ENCODE measurements at places on chromosomes 4 and X. TPM values are rescaled to one million over a fixed set of nuclear protein-coding genes. Genes with fewer than 3 reads are reported as not detected.

- no peak overlapping the region for H3K27ac ChIP-seq
- H3K27me3 ChIP-seq, result no peaks in the 10 kb centered on the region
- no peak for DNase-seq
Measured at GRCh38 chr4:31674313-31674947, 954.3 kb downstream of the PCDH7 start.

GRCh38 chr4:144288011-144288903 is 147.7 kb upstream of the GYPA start:
- no peaks in the 10 kb centered on the region for H3K36me3 ChIP-seq
- H3K4me1 ChIP-seq, result no peaks in the 10 kb centered on the region
- H3K4me3 ChIP-seq, result no peak overlapping the region
- DNase-seq, result no peak

DNA sequence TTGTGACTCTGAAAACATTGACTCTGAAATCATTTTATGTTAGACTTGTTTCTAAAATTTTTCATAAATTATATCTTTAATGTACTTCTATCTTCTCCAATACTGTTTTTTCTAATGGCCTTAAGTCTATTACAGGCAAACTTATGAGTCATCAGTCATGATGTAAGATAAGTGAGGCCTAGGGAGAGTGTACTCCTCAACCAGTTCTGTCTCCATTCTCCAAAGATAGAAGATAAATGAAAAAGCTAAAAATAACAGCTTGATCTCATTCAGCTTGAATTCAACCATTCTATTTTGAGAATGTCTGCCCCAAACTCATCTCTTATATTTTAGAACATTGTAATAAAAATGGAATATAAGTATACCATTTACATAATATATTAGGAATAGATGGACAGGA is 34.5 kb downstream of the STBD1 start:
- no peaks in the 10 kb centered on the region for H3K27me3 ChIP-seq
- no peak overlapping the region for H3K4me3 ChIP-seq
- H3K36me3 ChIP-seq, result no peaks in the 10 kb centered on the region
- DNase-seq, result no peak
- H3K27ac ChIP-seq, result no peak overlapping the region

DNA sequence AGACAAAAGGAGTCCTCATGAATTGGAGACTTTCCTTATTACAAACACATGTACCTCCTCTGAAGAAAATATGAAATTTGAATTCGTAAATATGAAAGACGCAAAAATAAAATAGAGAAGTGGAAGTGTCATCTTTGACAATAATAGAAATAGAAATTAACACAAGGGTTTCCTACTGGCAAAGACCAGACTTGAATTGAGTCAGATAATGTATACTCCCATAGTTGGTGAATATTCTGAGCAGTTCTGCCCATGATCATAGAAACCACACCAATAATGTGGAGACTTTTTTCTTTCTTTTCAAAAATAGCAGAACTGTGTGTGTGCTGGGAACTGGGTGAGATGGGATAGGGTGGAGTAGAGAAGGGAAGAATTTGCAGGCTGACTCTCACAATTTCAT is 277.7 kb upstream of the TET2 start:
- no peaks in the 10 kb centered on the region for H3K4me1 ChIP-seq
- no peaks in the 10 kb centered on the region for H3K36me3 ChIP-seq
- no peak overlapping the region for H3K27ac ChIP-seq

DNA sequence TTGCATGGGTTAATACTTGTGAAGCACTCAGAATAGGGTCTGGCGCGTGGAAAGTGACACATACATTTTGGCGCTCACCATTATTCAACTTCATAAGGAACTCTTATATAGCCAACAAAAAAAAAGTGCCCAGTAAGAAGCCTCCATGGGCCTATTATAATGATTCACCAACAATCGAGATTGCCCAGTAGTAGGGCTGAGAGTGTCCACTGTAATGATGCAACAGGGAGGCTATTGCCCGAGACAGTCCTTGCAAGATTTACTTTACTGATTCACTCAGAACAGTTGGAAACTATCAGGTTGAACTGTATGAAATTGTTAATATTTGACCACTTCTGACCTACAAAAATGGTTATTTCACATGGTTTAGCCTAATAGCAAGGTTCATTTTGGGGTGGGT is 86.0 kb downstream of the PJA1 start:
- H3K4me3 ChIP-seq, result no peak overlapping the region
- H3K4me1 ChIP-seq, result no peaks in the 10 kb centered on the region
- no peaks in the 10 kb centered on the region for H3K36me3 ChIP-seq
- no peak overlapping the region for H3K27ac ChIP-seq
- no peak for DNase-seq

DNA sequence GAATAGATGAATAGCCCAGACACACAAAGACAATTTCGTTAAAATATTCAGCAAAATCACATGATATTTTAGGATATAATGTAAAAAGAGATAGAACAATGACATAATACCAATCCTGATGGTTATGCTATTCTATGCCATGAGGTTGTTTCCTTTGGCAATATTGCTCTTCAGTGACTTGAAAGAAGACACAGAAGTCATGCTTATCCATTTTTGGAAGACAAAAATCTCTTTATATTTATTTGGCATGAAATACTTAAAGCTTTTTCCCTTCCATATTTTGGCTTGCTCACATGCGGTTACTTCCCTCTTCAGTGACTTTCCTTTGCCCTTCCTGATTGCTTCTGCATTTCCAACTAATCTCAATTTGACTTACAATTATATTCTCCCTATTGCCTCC is 314.8 kb downstream of the IQCM start:
- no peak overlapping the region for H3K4me3 ChIP-seq
- no peak for DNase-seq
- no peaks in the 10 kb centered on the region for H3K4me1 ChIP-seq
- H3K27me3 ChIP-seq, result no peaks in the 10 kb centered on the region
- no peaks in the 10 kb centered on the region for H3K36me3 ChIP-seq

DNA sequence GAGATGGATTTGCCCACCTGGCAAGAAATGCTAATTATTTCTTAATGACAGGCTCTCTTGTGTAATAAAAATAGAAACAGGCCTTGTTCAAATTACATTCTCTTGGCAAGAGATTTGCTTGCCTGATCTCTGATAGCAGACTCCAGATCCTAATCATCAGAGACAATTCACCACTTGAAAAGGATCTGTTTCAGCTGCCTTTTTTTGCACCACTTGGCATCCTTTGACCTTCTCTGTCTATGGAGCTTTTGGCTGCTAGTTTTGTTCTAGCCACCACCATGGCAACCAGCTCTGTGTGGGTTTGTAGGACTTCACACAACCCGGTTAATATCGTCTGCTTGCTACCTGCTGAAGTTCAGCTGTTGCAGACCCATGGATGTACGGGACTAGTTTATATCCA is 241.1 kb upstream of the TLL1 start:
- no peak for DNase-seq
- no peaks in the 10 kb centered on the region for H3K4me1 ChIP-seq
- no peaks in the 10 kb centered on the region for H3K36me3 ChIP-seq
- no peak overlapping the region for H3K27ac ChIP-seq
- H3K27me3 ChIP-seq, result no peaks in the 10 kb centered on the region

- no peaks in the 10 kb centered on the region for H3K4me1 ChIP-seq
- no peaks in the 10 kb centered on the region for H3K36me3 ChIP-seq
- no peak overlapping the region for H3K4me3 ChIP-seq
Measured at GRCh38 chrX:7272346-7272745, 124.4 kb upstream of the PUDP start.

GRCh38 chr4:177391287-177391686 is 51.0 kb downstream of the AGA start:
- H3K27me3 ChIP-seq, result no peaks in the 10 kb centered on the region
- H3K4me1 ChIP-seq, result no peaks in the 10 kb centered on the region
- no peak for DNase-seq
- no peak overlapping the region for H3K27ac ChIP-seq
- no peak overlapping the region for H3K4me3 ChIP-seq

- H3K36me3 ChIP-seq, result no peaks in the 10 kb centered on the region
- H3K27me3 ChIP-seq, result no peaks in the 10 kb centered on the region
Measured at GRCh38 chr4:41507291-41507947, 30.5 kb upstream of the LIMCH1 start.

GRCh38 chr4:104752337-104752736 is 257.6 kb upstream of the CXXC4 start:
- H3K27ac ChIP-seq, result no peak overlapping the region
- DNase-seq, result no peak
- H3K4me3 ChIP-seq, result no peak overlapping the region
- no peaks in the 10 kb centered on the region for H3K4me1 ChIP-seq

DNA sequence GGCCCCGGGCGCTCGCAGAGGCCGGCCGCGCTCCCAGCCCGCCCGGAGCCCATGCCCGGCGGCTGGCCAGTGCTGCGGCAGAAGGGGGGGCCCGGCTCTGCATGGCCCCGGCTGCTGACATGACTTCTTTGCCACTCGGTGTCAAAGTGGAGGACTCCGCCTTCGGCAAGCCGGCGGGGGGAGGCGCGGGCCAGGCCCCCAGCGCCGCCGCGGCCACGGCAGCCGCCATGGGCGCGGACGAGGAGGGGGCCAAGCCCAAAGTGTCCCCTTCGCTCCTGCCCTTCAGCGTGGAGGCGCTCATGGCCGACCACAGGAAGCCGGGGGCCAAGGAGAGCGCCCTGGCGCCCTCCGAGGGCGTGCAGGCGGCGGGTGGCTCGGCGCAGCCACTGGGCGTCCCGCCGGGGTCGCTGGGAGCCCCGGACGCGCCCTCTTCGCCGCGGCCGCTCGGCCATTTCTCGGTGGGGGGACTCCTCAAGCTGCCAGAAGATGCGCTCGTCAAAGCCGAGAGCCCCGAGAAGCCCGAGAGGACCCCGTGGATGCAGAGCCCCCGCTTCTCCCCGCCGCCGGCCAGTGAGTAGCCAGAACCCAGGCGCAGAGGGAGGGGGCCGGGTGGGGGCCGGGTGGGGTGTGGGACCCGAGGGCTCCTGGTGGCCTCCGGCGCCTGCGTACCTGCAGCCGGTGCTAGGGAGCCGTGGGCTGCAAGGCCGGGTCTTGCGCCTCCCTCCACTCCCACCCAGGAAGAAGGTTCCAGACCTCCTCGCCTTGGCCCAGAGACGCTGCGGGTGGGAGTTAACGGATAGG is 534 bp downstream of the MSX1 start:
- peaks cover 96% of the 10 kb centered on the region for H3K27me3 ChIP-seq
- H3K27ac ChIP-seq, result no peak overlapping the region
- H3K36me3 ChIP-seq, result no peaks in the 10 kb centered on the region

DNA sequence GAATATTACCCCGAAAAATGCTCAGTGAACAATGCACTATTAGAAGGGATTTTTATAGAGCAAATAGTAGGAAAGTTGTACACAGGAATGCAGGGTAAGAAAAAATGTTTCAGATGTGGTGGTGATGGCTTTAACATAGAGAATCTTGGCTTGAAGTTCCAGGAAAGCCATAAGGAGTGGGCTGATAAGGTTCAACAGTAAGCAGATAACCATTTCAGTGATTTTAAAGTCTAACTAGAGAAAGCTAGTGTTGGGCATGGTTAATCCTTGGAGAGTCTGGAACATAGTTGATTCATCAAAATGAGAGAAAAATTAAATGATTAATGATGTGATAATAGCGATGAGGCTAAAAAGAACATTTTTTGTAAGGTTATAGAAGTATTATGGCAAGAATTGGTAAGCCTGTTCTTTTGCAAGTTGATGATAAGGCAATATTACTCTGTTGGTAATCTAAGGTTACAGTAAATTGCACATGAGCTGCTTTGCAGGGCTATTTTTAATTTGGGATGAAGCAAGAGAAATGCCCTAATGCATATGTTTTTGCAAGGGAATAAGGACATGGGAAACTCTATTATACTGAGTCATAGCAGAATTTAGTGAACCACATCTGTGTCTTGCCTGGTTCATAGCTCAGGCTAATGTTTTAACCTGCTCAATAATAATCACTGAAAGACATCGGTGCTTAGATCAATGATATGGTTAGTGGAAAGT is 44.3 kb downstream of the GALNTL6 start:
- H3K36me3 ChIP-seq, result no peaks in the 10 kb centered on the region
- H3K27me3 ChIP-seq, result no peaks in the 10 kb centered on the region
- no peaks in the 10 kb centered on the region for H3K4me1 ChIP-seq
- no peak overlapping the region for H3K4me3 ChIP-seq
- H3K27ac ChIP-seq, result no peak overlapping the region
- no peak for DNase-seq

DNA sequence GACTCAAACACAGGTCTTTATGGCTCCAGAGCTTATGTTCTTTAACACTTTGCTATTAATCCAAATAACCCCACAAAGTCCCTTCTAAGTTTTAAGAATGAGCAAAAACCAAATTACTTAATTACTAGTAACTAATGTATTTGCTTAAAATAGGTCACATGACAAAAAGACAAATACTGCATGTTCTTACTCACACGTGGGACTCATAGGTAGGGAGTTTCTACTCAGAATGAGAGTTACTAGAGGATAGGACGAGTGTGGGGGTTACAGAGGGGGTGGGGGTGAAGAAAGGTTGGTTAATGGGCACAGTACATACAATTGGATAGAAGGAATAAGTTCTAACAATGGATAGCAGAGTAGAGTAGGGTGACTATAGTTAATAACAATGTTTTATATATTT is 5.8 kb downstream of the RPS6KA3 start:
- no peaks in the 10 kb centered on the region for H3K27me3 ChIP-seq
- H3K36me3 ChIP-seq, result no peaks in the 10 kb centered on the region
- no peak overlapping the region for H3K27ac ChIP-seq
- DNase-seq, result no peak
- no peak overlapping the region for H3K4me3 ChIP-seq

DNA sequence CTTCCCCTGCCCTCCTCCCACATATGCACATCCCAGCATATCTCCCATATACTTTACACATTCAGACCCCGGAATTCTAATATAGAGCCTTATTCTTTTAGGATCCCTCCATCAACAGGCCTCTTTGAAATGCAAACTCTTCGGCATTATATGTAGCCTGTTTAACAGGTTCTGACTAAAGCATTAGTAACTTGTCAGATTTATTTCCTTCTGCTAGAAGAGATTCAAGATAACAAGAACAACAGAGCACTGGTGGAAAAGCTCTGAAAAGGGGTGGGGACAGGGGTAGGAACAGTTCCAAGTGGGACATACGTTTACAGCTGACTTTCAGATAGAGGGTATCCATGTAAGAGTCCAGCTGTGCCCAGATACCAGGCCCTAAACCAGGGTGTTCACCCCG is 31.7 kb upstream of the PRPS1 start:
- no peak overlapping the region for H3K27ac ChIP-seq
- H3K4me3 ChIP-seq, result no peak overlapping the region
- no peaks in the 10 kb centered on the region for H3K36me3 ChIP-seq
- H3K4me1 ChIP-seq, result peaks cover 3% of the 10 kb centered on the region

DNA sequence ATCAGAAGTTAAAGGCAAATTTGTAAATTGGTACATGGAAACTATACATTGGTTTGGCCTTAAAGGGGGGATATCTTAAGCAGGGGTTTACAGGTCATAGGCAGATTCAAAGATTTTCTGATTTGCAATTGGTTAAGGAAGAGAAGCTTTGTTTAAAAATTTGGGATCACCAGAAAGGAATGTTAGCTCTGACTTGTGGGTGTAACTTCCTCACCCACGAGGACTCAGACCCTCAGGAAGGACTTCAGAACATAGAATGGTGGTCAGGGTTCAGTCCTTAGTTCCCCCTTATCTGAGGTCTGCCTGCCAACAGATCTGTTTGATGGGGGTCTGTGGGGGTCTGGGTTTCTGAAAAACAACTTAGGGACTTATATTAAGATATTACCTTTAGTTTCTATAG is 427.4 kb upstream of the DIPK2B start:
- H3K36me3 ChIP-seq, result no peaks in the 10 kb centered on the region
- H3K27ac ChIP-seq, result no peak overlapping the region
- DNase-seq, result no peak
- H3K4me1 ChIP-seq, result no peaks in the 10 kb centered on the region
- H3K4me3 ChIP-seq, result no peak overlapping the region

GRCh38 chr4:144787365-144788258 is 141.7 kb downstream of the HHIP start:
- H3K36me3 ChIP-seq, result no peaks in the 10 kb centered on the region
- no peak overlapping the region for H3K4me3 ChIP-seq
- no peak overlapping the region for H3K27ac ChIP-seq
- DNase-seq, result no peak

The ZFP42 gene
- total RNA-seq, result 188 TPM

The KCNIP4 gene
- total RNA-seq, result not detected

The PPBP gene
- total RNA-seq, result not detected

The ARSD gene
- 3.2 TPM for total RNA-seq

The ELMOD2 gene
- 27.9 TPM for total RNA-seq

The GPR143 gene
- 18.5 TPM for total RNA-seq
